ENCODE measurements at places on chromosomes 7 and 10. TPM values are rescaled to one million over a fixed set of nuclear protein-coding genes. Genes with fewer than 3 reads are reported as not detected.

GNGT1 gene
- 0.76 TPM for total RNA-seq

- no peak for DNase-seq
- no peaks in the 10 kb centered on the region for H3K27me3 ChIP-seq
- H3K4me3 ChIP-seq: no peak overlapping the region
- no peak overlapping the region for H3K27ac ChIP-seq
These were observed 162.0 kb upstream of the MGMT start for GRCh38 chr10:129305046-129305445.

GATAD1 gene
- 8.8 TPM for total RNA-seq

CALCR gene
- 0.05 TPM for total RNA-seq

CACNB2 gene
- total RNA-seq: 0.85 TPM

ANKRD1 gene
- 2.0 TPM for total RNA-seq

DNA sequence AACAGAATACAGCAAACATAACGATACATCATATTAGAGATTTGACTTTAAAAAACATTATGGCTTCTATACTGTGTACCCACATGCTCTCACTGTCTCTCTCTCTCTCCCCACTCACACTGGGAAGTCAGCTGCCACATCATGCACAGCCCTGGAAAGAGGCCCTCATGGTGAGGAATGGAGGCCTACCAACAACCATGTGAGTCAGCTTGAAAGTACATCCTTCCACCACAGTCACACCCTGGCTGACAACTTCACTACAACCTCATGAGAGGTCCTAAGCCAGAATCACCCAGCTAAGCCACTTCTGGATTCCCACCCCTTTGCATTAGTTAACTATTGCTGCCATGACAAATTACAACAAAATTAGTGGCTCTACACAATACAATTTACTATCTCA lies 23.3 kb upstream of the GPR22 start:
- H3K27ac ChIP-seq: no peak overlapping the region
- DNase-seq: no peak
- H3K4me3 ChIP-seq: no peak overlapping the region
- no peaks in the 10 kb centered on the region for H3K27me3 ChIP-seq
- H3K36me3 ChIP-seq: no peaks in the 10 kb centered on the region
- no peaks in the 10 kb centered on the region for H3K4me1 ChIP-seq
